ENCODE measurements at places on chromosomes 13 and 19.

DNA sequence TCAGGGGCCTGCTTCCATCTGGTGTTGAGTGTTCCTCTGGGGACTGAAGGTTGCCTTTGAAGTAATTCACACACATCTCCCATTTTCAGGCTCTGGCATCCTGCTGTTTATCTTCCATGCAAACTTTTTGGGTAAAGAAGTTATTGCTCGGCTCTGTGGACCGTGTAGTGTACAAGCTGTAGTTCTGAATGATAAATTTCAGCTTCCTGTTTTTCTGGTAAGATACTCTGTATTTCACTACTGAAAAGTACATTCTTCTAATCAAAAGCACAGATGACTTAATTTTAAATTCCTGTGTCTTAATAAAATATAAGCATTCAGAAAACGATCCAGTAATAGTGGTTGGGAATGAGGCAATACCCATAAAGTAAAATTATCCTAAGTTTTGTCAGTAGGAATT lies 36.7 kb downstream of the MPHOSPH8 start:
- DNase-seq = no peak

DNA sequence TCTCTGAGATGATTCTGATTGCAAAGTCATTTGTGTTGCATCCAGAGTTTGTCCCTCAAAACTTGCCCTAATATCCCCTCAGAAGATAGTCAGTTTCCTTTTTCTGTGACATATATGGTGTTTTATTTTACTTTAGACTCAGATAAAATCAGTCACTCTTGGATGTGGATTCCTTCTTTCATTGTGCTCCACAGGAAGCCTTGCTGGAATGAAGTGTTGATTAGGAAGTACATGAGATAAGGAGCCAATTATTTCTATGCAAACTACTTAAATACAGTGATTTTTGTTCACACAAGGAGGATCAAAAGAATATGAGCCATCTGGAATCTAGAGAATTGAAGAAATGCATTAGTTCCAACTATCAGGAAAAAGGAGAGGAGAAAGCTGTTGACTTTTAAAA lies 107.6 kb upstream of the RXFP2 start:
- DNase-seq = peak; percentile 91

GRCh38 chr13:65915195-65915594 lies 1314.9 kb downstream of the PCDH9 start:
- DNase-seq = no peak

DNA sequence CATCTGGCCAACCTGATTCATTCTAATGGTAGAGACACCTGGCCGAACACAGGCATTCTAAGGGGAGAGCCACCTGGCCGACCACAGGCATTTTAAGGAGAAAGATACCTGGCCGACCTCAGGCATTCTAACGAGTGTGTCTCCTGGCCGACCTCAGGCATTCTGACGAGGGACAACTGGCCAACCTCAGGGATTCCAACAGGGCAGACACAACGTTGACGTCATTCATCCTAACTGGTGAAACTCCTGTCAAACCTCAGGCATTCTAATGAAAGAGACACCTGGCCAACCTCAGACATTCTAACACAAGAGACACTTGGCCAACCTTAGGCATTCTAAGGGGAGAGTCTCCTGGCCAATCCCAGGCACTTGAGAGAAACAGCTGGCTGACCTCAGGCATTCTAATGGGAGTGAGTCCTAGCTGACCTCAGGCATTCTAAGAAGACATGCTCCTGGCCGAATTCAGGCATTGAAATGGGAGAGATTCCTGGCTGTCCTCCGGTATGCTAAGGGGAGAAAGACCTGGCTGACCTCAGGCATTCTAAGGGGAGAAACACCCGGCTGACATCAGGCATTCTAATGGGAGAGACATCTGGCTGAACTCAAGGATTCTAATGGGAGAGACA lies 1352.5 kb downstream of the UQCRFS1 start:
- DNase-seq = no peak

- no peak for DNase-seq
Measured at GRCh38 chr19:30060531-30061222, 118.6 kb downstream of the URI1 start.

DNA sequence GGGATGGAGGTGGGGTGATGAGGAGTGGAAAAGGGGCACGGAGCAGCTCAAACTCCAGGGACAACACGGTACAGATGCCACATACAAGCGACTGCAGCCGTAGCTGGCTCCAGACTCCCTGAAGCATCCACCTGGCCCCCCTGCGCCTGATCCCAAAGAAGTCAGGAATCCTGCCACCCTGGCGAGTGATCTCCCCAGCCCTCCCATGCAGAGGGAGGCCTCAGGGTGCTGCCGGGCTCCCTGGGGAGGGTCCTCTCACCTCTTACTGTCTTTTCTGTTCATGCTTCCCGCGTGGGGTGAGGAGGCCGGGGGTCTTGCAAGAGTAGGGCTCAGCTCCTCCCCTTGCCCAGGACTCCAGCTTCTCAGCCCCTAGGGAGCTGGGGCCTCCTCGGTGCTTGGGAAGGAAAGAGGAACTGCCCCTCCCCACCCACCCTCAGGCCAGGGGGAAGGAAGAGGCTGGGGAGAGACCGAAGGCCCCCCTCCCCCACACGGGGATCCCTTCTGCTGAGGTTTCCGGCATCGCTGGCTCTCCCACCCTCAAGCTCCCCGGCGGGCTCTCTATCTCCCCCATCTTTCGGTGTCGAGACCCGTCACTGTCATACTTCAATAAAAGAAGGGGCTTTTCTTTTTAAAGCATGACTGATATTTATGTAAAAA lies at the start of gene RASGRP4:
TSS of gene RASGRP4 (minus strand) at position 410 of the 657 bp plus-strand sequence. CDS start at position 282, 128 bp downstream.
- peak; percentile 30 for DNase-seq

Data from mesendoderm (in vitro differentiated cells).